ENCODE measurements at places on chromosomes 2 and 18.
A peak's percentile ranks its signal among the peaks of the same experiment; 100 is the strongest.

GRCh38 chr2:100427627-100428258, 10.3 kb upstream of the CHST10 start:
- peak; percentile 45 for DNase-seq

- DNase-seq, result no peak
Observed at GRCh38 chr2:46241344-46241743, 55.9 kb upstream of the EPAS1 start.

DNA sequence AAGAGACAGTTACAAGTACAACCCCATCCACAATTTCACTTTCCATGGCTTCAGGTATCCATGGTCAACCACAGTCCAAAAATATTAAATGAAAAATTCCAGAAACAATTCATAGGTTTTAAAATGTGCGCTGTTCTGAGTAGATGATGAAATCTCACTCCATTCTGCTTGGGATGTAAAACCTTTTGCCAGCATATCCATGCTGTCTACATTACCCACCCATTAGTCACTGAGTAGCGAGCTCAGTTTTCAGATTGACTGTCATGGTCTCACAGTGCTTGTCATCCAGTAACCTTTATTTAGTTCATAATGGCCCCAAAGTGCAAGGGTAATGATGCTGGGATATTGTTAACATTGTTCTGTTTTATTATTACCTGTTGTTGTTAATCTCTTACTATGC, 40.5 kb downstream of the SMAD4 start:
- no peak for DNase-seq

GRCh38 chr18:2629003-2629402, 26.5 kb upstream of the SMCHD1 start:
- DNase-seq, result no peak

GRCh38 chr2:217338306-217338916, 478.5 kb upstream of the TNP1 start:
- no peak for DNase-seq

GRCh38 chr2:143786026-143786765, 657.0 kb downstream of the ARHGAP15 start:
- DNase-seq, result no peak

DNA sequence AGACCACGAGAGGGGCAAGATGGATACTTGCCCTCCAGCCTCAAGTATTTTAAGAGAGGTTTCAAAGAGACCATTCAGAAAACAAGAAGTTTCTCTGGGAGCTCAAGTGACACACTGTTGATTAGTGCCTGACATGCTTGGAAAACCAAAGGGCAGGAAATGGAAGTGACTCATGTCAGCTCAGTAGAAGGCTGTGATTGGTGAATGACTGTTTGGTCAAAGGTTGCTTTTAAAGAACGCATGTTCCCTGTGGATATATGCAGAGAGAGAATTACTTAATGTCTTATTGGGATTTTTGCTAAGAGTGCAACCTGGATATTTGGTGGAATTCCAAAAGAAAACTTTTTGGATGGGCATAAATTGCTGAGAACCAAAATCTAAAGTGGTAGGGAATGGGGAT, 549.9 kb downstream of the XIRP2 start:
- no peak for DNase-seq

GRCh38 chr2:95301876-95302641, 4.9 kb downstream of the KCNIP3 start:
- no peak for DNase-seq

DNA sequence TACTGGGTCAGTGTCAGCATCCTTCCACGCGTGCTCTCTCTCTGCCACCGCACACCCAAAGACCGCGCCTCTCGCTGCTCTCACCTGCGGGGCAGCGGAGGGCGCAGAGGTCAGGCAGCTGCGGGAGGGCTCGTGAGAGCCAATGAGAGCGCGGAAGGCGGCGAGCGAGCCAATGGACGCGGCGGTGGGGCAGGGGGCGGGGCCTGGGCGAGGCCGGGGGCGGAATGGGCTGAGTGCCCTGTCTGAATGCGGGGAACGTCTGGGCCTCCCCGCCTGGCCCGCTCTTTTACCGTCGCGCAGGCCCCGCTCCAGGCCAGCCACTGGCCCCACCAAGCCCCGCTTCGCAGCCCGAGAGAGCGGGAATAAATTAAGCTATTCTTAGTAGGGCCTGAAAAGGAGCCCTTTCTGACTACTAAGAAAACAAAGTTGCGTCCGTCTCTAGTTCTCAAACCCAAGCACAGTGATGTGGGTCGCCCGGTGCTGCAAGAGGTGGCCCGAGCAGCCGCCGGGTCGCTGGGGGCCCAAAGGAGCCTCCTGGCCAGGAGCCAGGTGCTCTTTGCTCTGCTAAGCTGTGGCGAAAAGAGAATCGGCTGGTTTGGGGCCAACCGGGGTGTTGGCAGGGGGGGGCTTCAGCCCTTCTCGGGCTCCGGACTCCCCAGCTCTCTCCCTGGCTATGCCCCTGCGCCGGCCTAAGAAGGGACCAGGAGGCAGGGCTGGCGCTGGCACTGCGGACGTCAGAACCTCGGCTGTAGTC, 81.1 kb upstream of the GLI2 start:
- no peak for DNase-seq

GRCh38 chr2:121257480-121257840, 27.5 kb downstream of the TFCP2L1 start:
- no peak for DNase-seq

GRCh38 chr2:14776216-14776615, 143.7 kb downstream of the LRATD1 start:
- DNase-seq, result no peak

DNA sequence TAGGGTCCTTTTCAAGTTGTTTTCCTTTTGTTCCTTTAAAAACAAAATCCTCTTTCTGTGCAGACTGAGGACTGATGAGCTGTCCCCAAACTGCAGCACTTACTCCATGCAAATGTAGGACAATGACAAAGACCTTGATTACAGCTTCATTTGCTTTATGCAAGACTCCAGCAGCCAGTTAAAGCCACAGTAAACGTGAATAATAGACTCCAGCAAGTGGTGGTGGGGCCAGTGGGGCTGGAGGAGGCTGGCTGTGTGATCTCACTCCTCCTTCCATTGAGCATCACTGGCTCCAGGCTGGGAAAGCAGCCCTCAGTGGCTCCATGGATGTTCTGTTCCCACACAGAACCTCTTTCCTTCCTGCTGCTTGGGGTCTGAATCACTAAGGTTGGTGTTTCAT, 306.0 kb upstream of the CELF4 start:
- DNase-seq, result no peak

GRCh38 chr18:50058731-50059130, 136.2 kb downstream of the MYO5B start:
- DNase-seq, result no peak

- DNase-seq, result no peak
Observed at GRCh38 chr18:39208729-39209128, 1643.1 kb upstream of the CELF4 start.

GRCh38 chr2:9941196-9941995, 10.1 kb upstream of the GRHL1 start:
- no peak for DNase-seq

- no peak for DNase-seq
Observed at GRCh38 chr2:71908798-71909197, 238.9 kb downstream of the CYP26B1 start.

DNA sequence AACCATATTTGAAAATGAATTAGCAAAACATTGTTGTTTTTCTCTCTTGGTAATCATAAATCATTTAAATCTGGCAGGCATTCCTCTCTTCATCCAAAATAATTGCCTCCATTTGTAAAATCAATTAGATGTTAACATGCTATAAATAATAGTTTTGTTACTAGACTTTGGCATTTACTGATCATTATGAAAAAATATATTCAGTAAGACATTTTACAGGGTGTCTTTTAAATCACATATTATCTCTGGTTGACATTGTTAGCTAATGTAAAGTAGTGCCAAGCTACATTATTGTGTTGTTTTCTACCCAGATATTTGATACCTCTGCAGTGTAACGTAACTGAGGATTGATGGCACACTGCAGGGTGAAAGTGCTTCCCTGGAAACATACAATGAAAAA, 31.8 kb upstream of the DLX1 start:
- no peak for DNase-seq

GRCh38 chr2:171158036-171158789, 2.5 kb downstream of the TLK1 start:
- DNase-seq, result no peak

- DNase-seq, result no peak
Observed at GRCh38 chr2:81598453-81598852, 1293.9 kb upstream of the LRRTM1 start.

- DNase-seq, result no peak
Observed at GRCh38 chr2:19893520-19894133, 8.2 kb downstream of the TTC32 start.

DNA sequence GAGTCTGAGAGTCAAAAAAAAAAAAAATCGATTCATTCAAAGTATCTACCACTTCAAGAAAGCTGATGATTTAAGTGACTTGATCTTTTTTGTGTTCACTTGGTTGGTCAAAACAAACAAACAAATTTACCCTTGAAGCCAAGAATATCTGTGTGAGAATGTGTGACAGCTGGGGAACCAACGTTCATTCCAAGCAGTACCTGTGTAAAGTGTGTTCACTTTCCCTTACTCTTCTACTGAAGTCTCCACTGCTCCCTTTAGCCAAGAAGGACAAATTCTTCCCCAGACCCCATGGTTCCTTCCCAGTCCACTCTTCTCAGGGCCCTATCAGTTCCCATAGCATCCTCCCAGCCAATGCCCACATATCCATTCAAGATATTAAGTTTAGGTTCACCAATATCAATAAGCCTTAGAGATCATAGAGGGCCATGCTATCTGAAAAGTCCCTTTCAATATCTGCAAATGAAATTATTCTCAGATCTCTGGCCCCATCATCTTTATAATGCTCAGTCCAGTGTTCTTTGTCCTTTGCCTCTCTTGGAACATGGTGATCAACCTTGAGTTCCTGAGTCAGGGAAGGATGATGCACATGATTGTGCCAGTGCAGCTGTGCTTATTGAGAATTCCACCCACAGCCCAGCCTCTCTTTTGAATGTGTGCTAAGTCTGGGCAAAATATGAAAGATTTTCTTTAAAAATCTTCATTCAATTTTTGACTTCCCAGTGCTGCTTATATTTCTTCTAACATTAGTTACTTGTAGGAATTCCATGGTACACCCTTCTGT, 82.8 kb upstream of the DTNA start:
- DNase-seq, result no peak

- DNase-seq, result no peak
Observed at GRCh38 chr18:67864677-67865340, 348.3 kb upstream of the DSEL start.
